ENCODE measurements at places on chromosomes 13 and 19.

- DNase-seq: no peak
Observed at GRCh38 chr13:19573120-19573716, 11.9 kb upstream of the TPTE2 start.

DNA sequence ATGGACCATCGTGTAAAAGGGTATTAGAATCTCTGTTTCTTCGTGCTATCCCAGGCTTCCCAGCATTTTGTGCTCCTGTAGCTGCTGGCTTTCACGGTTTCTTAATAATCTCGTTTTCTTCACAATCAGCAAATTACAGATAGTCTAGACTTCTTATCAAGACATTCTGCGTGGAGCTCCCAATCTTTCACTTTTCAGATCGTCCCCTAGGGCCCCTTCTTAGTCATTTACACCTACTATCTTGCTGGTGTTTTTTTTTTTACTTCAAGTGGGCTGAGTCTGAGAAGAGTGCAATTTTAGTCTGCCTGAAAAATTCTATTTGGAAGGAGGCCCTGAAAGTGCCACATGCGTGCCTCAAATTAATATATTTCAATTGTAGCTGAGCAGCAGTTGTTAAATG, 275.1 kb downstream of the SHISA2 start:
- no peak for DNase-seq

- no peak for DNase-seq
Observed at GRCh38 chr13:60267498-60268202, 103.9 kb upstream of the DIAPH3 start.

DNA sequence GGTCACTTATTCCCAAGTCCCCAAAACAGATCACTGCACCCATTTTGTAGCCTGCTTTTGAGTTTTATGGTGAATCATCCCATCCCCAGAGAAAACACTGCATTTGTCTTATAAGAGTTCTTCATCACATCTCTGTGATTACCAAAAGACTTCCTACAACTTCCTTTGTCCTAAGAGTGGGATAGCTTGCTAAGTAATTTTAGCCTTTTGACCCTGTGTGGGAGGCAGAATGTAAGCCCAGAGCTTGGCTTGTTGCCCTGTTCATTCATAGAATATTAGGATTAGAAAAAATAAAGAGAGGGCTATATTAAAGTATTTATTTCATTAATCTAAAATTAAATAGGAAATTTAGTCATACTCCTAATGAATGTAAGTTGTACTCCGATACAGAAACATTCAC, 213.3 kb downstream of the MZT1 start:
- no peak for DNase-seq

DNA sequence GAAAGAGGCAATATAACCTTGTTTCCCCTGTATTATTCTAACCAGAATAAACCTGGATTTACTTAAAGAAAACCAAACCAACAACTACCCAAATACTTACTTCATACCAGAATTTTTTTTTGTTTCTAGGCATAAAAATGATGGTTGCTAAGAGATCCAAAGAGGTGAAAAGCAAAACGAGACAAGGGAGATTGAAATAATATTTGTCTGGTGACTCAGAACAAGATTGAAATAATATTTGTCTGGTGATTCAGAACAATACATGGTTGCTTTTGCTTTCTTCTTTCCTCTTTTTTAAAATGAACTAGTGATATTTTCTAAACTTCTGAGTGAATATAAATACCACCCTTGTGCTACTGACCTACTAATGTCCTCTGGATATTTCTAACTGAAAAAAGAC, 592.9 kb downstream of the KCTD12 start:
- DNase-seq: no peak

DNA sequence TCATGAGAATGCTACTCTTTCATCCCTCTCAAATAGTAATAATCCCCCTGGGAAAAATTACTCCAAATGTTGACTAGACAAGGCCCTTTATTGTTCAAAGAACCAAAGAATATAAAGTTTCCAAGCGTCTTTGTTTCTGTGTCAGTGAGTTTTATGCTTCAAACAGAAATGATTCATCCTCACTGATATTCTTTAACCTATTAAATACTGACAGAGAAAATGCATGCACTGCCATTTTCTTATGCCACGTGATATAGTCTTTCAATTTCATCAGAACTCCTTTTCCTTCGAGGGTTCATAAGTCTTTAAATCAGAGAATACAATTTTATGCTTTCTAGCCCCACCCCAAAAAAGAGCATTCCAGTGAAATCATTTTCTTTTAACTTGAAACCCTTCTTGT, 211.6 kb downstream of the SHISA2 start:
- no peak for DNase-seq

DNA sequence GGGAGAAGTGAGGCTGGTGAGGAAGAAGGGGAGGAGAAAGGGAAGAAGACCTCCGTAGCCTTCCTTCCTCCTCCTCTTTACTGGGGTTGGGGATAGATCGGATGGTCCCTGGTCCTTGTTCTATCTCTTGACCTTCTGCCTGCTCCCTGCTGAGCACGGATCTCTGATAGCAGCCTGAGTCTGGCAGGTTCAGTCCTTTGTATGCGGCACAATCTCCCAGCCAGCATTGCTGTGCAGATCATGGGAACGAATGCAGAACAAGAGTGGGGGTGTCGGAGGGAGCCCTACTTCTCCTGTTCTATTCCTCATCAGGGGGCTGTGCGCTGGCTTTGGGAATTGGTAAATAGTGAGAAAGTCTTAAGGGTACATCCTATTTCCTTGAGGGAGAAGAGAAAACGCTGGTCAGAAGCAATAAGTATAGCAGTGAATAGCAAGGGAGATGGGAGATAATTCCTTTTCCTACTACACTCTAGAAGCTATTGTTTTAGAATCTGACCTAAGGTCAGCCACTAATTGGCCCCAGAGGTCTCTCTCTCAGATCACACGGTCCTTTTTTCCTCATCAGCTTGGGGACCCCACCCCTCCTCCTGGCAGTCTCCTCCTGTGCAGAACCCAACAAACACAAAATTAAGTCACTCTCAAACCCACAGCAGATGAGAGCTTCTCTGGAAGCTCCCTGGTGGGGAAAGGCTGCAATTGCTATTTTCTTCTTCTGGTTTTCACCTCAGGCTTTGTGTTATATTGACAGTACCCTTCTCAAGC, 41.0 kb downstream of the KL start:
- no peak for DNase-seq

DNA sequence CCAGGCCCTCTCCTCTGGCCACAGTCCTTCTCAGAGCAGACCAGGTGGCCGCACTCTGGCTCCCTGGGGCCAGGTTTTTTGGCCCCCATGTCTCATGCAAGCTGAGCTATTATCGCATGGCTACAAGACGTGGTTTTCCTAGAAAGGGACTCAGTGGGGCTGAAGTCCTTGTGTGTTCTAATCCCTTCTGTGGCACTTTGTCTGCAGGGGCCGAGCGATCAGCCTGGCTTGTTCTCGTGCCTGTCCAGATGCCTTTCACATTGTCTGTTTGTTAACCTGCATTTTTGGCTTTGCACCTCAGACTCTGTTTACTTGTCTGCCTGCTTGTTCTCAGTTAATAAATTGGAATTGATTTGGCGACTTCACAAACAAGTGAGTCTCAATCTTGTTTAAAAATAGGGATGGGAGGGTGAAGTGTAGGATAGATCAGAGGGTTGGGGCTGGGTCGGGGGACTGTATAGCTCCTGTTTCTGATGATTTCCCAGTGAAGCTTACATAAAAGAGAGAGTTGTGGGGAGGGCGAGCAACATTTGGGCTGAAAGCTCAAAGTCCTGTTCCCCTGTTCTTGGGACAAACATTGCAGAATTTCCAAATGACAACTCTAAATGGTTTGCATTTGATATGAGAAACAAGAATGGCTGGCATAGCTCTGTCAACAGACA, 440.4 kb downstream of the COG6 start:
- no peak for DNase-seq

DNA sequence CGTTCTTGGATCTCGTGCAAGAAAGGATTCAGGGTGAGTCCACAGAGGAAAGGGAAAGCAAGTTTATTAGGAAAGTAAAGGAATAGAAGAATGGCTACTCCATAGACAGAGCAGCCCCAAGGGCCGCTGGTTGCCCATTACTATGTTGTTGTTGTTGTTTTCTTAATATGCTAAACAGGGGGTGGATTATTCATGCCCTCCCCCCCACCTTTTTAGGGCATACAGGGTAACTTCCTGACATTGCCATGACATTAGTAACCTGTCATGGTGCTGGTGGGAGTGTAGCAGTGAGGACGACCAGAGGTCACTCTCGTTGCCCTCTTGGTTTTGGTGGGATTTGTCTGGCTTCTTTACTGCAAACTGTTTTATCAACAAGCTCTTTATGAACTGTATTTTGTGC, 29.1 kb upstream of the PCDH9 start:
- no peak for DNase-seq

GRCh38 chr19:31693131-31693932, 344.1 kb upstream of the TSHZ3 start:
- DNase-seq: no peak

- no peak for DNase-seq
Observed at GRCh38 chr13:21006141-21007005, 55.0 kb downstream of the LATS2 start.

- no peak for DNase-seq
Observed at GRCh38 chr13:51478418-51479198, 25.8 kb upstream of the INTS6 start.

GRCh38 chr19:4754248-4754647, 30.6 kb upstream of the DPP9 start:
- no peak for DNase-seq

GRCh38 chr19:31838163-31838815, 489.1 kb upstream of the TSHZ3 start:
- DNase-seq: no peak

DNA sequence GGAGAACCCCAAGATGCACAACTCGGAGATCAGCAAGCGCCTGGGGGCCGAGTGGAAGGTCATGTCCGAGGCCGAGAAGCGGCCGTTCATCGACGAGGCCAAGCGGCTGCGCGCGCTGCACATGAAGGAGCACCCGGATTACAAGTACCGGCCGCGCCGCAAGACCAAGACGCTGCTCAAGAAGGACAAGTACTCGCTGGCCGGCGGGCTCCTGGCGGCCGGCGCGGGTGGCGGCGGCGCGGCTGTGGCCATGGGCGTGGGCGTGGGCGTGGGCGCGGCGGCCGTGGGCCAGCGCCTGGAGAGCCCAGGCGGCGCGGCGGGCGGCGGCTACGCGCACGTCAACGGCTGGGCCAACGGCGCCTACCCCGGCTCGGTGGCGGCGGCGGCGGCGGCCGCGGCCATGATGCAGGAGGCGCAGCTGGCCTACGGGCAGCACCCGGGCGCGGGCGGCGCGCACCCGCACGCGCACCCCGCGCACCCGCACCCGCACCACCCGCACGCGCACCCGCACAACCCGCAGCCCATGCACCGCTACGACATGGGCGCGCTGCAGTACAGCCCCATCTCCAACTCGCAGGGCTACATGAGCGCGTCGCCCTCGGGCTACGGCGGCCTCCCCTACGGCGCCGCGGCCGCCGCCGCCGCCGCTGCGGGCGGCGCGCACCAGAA, 1.1 kb downstream of the SOX1 start:
- DNase-seq: no peak

DNA sequence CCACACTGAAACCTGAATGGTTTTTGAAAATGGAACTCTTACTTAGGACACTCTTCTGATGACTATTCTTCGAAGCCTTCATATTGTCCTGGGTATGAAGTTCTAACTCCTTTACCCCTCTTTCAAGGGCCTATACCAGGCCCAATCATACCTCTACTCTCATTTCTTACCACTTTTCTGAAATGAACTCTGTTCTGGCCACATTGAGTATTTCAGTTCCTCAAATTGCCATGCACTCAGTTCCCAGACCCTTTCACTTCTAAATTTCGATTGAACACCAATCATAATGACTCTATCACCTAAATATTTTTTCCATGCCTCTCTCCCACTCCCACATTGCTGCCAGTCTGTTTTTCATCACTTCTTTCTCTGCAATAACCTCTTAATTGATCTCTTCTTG, 53.7 kb downstream of the LACC1 start:
- no peak for DNase-seq

GRCh38 chr13:98206946-98207345, 29.9 kb upstream of the RNF113B start:
- no peak for DNase-seq

DNA sequence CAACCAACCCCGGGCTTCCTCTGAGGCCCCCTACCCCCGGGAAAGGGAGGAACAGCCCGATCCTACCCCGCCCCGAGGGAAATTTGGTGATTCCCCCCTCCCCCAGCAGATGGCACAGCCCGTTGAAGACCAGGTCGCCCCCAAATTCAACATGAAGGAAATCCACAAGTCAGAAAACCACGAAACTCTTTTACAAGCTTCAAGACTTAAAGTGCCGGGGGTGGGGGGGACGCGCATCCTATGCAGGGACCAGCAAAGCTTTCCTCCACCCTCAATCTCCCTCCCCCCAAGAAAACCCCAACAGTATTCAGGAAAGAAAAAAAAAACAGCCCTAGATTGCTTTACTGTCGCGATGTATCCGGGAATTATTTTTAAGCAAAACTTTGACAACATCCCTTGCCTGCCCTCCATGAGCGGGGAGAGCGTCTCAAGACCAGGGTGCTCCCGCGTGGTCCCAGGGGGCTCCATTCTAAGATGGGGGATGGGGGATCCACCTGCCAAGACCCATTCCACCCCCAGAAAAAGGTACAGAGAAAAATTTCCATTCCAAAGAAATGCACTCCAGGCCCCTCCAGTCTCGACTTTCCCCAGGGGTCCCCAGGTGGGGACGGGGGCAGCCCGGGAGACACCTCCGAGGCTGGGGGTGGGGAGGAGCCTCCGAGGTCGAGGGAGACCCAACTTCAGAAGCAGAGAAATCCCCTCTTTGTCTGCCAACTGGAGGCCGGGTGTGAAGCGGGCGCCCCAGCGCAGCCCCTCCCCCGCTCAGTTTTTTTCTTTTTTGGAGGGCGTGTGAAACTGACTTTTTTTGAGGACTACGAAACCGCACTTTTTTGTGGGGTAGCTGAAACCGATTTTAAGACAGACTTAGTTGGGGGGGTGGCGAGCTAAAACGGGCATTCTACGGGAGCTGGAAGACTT, 1.5 kb downstream of the TCF3 start:
- no peak for DNase-seq

GRCh38 chr13:112688560-112689302, 1.1 kb upstream of the ATP11A start:
- no peak for DNase-seq

GRCh38 chr13:24161010-24161775, 673 bp downstream of the SPATA13 start:
- DNase-seq: no peak

DNA sequence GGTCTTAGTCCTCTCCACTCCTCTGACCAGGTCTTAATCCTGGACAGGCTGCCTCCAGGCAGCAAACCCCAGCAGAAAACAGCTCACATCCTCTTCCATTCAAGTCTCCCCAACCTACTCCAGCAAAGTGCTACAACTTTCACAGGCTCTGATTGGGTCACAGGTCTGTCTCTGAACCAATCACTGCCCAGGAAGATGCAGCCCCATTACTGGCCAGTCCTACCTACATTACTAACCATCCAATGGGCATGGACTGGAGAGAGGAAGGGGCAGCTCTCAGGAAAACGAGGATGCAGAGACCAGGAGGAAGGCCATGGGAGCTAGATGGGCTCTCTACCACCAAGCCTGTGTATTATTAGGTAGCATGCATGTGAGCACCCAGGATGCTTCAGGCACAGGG, 12.2 kb downstream of the MED26 start:
- DNase-seq: no peak

GRCh38 chr13:26515721-26516120, 41.8 kb upstream of the WASF3 start:
- no peak for DNase-seq

- no peak for DNase-seq
Observed at GRCh38 chr19:45962021-45962420, 11.6 kb downstream of the NOVA2 start.

GRCh38 chr13:88648598-88649373, 977.6 kb downstream of the SLITRK5 start:
- no peak for DNase-seq

- DNase-seq: no peak
Observed at GRCh38 chr13:46339035-46339666, 47.9 kb downstream of the RUBCNL start.

All from SW 1271 (cell line).